ENCODE measurements at places on chromosomes 3 and 15. TPM values are rescaled to one million over a fixed set of nuclear protein-coding genes. Genes with fewer than 3 reads are reported as not detected.
A peak's percentile ranks its signal among the peaks of the same experiment; 100 is the strongest.

DNA sequence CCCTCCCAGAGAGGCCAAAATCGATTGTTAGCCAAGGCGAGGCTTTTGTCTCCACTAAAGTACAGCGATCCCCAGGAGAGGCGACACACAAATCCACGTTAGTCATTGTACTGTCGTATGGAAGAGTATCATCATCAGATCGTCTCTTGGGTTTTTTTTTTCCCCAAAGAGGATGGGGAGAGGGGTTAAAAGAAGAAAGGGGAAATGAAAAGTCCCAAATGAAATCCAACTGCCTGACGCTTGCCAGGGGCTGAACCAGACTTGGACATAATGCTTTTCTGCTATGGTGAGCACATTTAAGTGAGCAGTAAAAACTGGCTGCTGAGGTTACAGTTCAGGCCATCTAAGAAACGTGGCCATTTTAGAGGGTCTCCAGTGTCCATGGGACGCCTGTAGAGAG is 37.9 kb upstream of the CTSH start:
- no peak for DNase-seq

- DNase-seq: peak; percentile 59
Observed at GRCh38 chr3:27907929-27908328, 185.8 kb upstream of the EOMES start.

DNA sequence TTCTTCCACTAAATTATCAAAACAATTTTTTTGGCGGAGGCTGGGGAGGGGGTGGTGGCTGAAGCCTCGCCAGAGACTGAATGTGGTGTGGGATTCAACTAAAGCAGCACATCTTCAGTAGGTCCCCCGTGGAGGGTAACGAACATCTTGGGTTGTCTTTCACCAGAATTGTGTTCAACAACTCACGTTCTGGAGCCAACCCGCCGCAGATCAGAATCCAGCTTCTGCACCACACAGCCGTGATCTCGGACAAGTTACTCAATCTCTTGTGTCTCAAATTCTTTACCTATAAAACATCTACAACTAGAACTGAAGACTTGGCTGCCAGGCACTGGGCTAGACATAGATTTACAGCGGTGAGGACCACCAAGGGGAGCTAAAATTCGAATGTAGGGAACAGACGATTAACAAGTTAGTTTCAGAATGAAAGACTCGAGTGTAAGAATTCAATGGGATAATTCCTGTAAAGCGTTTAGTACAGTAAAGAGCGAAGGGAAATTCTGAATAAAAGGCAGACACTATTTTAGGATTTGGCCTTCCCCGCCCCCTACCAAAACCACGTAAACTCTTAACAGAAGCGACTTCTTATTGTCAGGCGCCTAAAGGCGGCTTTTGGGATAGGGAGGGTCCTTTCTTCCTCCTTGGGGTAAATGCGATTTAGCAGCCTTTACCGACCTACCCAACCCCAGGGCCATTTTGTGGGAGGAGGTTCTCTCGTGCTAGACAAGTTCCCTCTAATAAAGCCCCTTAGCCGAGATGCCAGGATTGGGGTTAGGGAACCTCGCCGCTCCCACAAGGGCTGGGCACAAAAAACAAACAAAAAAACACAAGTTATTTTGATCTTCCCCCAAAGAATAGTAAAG is 697 bp upstream of the RAB5A start:
- peak; percentile 54 for DNase-seq

GRCh38 chr3:65728138-65728537 is 310.6 kb downstream of the MAGI1 start:
- DNase-seq: no peak

The ANKDD1A gene
- total RNA-seq: 50.0 TPM

The FRMD5 gene
- total RNA-seq: 3.6 TPM

Data from endodermal cell (in vitro differentiated cells).